Neural crest cell (in vitro differentiated cells): ENCODE measurements at places on chromosomes 11 and 22.

GRCh38 chr11:83115551-83115950 is 41.4 kb upstream of the PCF11 start:
- DNase-seq = no peak

DNA sequence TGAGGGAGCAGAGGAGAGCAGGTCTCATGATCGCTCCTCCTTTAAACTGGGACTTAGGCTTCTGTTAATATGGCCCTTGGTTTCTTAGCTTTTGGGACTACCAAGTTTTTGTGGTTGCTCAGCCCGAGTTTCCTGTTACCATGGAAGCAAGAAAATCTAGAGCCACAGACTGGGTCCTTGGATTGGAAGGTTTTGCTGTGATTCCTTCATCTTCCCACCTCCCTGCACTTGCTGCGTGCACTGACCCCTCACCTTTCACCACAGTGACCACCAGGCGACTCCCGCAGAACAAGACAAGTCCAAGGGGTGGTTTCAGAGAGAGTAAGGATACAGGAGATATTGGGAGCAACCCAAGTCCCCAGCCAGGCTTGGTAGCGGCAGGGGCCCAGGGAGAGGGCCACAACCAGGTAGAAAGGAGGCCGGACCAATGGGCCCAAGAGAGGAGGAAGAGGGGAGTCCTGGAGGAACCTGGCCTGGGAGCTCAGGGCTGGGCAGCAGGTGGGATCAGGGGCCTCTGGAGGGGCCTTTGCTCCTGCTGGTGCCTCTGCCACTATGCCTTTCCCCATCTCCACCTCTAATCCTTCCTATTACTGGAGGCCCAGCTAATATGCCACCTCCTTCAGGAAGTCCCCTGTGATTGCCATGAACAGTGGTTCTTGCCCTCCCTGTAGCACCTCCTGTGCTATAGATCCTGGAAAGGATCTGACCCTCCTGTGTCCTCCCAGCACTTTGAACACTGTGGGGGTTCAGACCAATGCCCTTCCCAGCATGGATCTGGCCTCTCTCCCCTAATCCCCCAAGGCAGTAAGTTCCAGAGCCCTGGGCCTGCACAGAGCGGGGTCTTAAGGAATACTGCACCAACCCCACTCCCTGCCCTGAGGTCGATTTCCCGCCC is 21.2 kb downstream of the CSF2RB start:
- no peak for DNase-seq

DNA sequence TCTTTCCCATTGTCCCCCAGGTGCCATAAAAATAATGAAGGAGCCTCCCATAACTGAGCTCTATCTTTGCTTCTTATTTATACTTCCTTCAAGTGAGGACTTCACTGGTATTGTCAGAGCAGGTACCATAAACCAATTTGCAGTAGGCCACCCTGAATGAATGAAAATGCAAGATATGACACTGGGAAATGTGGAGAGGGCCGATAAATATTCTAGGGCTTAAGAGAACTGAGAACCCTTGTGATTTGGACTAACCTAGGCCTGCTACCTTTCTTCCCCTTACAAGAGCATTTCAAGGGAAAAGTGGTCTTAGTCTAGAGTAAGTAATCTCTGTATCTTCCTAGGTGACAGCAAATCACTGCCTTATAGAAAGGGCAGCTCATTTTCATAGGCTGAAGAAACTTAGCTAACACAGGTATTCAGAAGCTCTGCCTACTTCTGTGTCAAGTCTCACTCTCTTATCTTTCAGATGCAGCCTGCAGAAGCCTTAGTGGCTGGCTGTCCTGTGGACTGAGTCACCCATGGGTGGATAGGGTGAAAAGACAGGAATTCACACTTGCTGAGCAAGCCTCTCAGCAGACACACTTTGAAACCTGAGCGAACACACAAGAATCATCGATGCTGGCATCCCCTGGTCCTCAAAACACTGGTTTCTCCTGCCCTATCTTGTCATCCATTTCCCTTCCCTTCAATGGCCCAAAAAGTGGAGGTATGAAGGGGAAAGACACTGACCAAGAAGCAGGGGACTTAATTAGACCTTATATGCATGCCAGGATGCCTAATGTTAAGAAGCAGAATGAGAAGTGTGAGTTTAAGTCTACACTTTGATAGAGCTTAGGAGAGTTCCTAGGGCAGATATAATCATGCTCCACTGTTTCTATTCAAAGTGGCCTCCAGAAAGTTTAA is 15.2 kb downstream of the NRIP3 start:
- DNase-seq = no peak

DNA sequence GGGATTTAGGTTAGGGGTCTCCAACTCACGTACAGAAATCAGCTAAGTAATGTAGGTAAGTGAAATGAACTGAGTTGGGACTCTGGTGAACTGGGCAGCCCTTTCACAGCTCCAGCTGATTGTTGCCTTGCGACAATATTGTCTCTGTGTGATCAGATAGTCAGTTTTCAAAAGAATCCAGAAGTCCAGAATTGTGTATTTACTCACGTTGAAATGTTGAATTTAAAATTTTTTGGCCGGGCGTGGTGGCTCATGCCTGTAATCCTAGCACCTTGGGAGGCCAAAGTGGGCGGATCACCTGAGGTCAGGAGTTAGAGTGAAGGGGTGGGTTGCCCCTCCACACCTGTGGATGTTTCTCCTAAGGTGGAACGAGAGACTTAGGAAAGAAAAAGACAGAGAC is 18.8 kb upstream of the WDR74 start:
- no peak for DNase-seq

DNA sequence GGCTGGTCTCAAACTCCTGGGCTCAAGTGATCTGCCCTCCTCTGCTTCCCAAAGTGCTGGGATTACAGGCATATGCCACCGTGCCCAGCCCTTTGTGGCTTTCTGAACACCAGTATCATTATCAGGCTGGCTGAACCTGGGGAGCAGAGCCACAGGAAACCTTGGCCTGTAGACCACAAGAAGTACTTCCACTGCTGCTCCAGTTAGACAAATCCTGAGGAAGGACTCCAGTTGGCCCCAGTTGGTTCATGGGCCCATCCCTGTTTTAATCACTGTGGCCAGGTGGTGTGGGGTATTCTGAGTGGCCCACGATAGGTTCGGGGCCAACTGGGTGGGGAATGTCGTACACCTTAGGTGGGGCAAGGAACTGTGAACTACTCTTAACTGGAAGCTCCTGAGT is 5.5 kb upstream of the DUSP18 start:
- no peak for DNase-seq

DNA sequence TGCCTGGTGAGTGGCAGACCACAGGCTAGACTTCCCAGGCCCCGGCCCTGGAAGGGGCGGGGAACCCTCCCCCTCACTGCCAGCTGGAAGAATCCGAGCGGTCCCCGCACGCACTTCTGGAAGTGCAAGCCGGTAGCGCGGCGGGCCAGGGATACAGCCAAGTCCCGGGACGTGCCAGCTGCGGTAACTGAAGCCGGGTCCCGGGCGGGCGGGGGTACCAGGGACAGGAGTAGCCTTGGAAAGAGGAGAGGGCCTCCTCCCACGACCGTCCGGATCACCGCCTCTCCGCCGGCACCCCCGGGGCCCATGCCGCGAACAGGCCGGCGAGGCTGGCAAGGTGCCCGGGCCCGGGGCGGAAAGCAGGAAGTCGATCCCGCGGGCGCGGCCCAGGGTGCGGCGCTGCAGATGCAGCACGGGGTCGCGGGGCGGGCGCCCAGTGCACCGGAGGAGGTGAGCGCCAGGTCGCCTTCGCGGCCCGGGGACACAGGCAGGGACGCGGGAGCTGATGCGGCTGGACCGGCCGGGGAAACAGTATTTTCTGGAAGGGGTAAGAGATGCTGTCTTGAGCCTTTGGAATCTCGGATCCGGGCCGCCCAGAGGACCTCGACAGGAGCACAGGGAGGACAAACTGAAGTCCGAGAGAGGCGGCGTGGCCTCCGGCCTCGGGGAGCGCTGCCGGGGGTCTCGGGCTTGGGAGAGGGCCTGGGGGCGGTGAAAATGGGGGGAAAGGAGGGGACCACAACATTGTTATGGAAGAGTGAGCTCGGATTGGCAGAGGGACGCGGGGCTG is 783 bp upstream of the SLC35C1 start:
- peak; percentile 38 for DNase-seq

GRCh38 chr11:69919659-69920344 is 100.6 kb upstream of the FGF3 start:
- no peak for DNase-seq

GRCh38 chr11:11432621-11433319 is 79.7 kb upstream of the CSNK2A3 start:
- no peak for DNase-seq

DNA sequence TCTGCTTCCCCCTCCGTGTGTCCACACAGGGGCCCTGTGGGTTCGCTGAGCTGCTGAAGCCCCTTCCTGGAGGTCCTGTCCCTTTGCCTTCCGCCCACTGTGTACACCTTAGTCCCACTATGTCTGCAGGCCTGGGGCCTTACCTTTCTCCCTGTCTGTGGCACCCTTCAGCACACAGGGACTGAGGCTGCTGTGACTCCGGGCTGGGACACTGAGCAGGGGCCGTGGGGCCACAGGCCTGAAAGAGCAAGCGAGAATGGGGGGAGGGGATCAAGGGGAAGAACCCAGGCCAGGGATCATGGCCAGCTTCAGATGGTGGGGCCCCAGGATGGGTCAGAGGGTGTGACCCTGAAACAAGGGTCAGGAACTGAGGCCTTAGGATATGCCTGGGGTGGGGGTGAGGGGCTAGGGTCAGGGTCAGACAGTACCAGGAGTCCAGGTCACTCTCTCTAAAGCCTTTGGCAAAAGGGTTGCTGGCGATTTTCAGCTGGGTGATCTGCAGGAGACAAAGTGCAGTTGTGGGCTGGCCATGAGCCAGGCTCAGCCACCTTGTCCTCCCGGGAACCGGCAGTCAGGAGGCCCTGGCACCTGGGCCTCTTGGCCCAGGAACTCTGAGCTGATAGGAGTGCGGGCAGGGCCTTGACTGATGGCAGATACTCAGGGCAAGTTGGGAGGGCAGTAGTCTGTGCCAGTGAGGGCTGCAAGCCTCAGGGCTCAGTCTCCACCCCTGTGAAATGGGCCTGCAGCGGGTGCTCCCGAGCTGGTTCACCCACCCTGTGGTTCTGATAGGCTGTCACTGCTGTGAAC is 2.6 kb upstream of the NUDT8 start:
- no peak for DNase-seq

- DNase-seq = no peak
These were observed 4.7 kb upstream of the APOA1 start for GRCh38 chr11:116842117-116842516.
